ENCODE measurements at places on chromosomes 2 and 18. TPM values are rescaled to one million over a fixed set of nuclear protein-coding genes. Genes with fewer than 3 reads are reported as not detected.
A peak's percentile ranks its signal among the peaks of the same experiment; 100 is the strongest.

DNA sequence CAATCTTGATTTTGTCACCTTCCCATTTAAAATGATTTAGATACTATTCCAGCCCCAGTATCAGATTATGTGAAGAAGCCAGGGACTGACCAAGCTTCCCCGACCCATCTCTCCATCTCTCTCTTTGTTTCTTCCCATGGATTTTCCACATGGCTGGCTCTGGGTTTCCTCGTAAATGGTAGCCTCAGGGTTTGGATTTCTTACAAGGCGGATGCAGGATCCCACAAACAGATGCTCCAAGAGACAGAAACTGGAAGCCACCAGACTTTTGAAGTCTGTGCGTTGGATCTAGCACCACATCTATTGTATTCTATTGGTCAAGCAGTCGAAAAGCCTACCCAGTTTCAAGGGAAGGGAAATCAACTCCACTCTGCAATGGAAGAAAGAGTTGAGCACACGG is 46.0 kb upstream of the SPHKAP start:
- no peak for DNase-seq
- no peak overlapping the region for H3K4me3 ChIP-seq
- H3K4me1 ChIP-seq = no peaks in the 10 kb centered on the region
- H3K27me3 ChIP-seq = no peaks in the 10 kb centered on the region

- no peak overlapping the region for H3K27ac ChIP-seq
- no peak for DNase-seq
- H3K36me3 ChIP-seq = peaks cover 24% of the 10 kb centered on the region
- H3K4me1 ChIP-seq = no peaks in the 10 kb centered on the region
- H3K27me3 ChIP-seq = no peaks in the 10 kb centered on the region
- H3K4me3 ChIP-seq = no peak overlapping the region
These were observed 41.1 kb downstream of the STAT1 start for GRCh38 chr2:190972846-190973245.

GRCh38 chr2:96353032-96353561 is 17.5 kb downstream of the NCAPH start:
- peak; percentile 92 for DNase-seq
- H3K27ac ChIP-seq = peak overlapping the region; percentile 10
- no peaks in the 10 kb centered on the region for H3K27me3 ChIP-seq
- H3K36me3 ChIP-seq = no peaks in the 10 kb centered on the region
- no peak overlapping the region for H3K4me3 ChIP-seq

The DSC3 gene
- not detected for total RNA-seq

The ZAP70 gene
- total RNA-seq = 15.0 TPM

DNA sequence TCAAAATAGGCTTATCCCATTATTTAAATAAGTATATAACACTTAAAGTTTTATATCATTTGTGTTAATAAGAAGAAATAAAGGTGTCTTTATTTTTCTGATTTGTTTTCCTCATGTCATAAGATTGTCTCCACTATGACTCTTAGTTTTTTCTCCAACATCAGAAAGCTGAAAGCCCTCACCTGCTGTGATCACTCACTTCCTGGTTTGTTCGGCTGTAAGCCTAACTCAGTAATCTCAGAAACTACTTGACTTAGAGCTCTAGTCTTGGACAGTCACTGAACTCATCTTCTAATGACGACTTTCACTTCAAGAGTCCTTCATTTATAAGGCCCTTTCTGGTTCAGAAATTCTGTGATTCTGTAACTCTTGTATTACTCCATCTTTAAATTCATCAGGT is 311.0 kb downstream of the ZEB2 start:
- H3K27me3 ChIP-seq = no peaks in the 10 kb centered on the region
- no peak overlapping the region for H3K4me3 ChIP-seq
- no peak overlapping the region for H3K27ac ChIP-seq
- no peaks in the 10 kb centered on the region for H3K4me1 ChIP-seq
- peaks cover 6% of the 10 kb centered on the region for H3K36me3 ChIP-seq

The GPC1 gene
- total RNA-seq = 124 TPM

The DTNB gene
- total RNA-seq = 28.1 TPM
